ENCODE measurements at places on chromosomes 3 and 15. TPM values are rescaled to one million over a fixed set of nuclear protein-coding genes. Genes with fewer than 3 reads are reported as not detected.

DNA sequence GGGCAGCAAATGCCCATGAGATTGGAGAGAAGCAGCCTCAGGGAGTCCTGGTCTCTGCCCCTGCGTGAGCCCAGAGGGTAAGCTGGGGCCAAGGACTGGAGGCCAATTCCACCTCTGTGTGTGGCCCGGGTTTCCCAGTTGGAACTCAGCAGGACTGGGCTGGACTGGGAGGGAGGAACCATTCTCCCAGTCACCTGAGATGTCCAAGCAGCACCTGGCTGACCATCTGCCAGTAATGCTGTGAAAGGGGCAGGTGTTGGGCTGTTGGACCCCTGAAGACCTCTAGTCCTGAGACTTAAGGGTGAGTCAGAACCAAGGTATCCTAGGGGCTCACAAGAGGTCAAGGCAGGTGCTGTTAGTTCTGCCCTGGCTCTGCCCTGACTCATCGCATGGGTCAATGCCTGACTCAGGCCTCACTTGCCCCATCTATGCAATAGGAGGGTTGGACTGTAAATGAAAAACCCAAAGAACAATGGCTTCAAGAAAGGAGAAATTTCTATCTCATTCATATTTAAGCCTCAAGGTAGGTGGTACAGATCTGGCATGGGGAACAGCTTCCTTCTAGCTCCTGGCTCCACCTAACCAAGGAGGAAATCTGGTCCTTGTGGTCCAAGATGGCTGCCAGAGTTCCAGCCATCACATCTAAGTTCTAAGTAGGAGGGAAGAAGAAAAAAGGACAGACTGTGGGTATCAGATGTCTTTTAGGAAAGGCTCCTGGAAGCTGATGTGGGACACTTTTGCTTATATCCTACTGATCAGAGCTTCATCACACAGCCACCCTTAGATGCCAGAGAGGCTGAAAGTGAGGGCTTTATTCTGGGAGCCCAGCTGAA lies 111.3 kb downstream of the FBLN2 start:
- no peaks in the 10 kb centered on the region for H3K36me3 ChIP-seq
- H3K4me1 ChIP-seq: no peaks in the 10 kb centered on the region
- no peak for DNase-seq
- no peak overlapping the region for H3K4me3 ChIP-seq
- no peaks in the 10 kb centered on the region for H3K27me3 ChIP-seq

- H3K36me3 ChIP-seq: no peaks in the 10 kb centered on the region
- H3K27ac ChIP-seq: no peak overlapping the region
- H3K4me1 ChIP-seq: no peaks in the 10 kb centered on the region
- DNase-seq: no peak
- H3K4me3 ChIP-seq: no peak overlapping the region
- H3K27me3 ChIP-seq: no peaks in the 10 kb centered on the region
Observed at GRCh38 chr3:149833241-149833640, 20.2 kb downstream of the RNF13 start.

DNA sequence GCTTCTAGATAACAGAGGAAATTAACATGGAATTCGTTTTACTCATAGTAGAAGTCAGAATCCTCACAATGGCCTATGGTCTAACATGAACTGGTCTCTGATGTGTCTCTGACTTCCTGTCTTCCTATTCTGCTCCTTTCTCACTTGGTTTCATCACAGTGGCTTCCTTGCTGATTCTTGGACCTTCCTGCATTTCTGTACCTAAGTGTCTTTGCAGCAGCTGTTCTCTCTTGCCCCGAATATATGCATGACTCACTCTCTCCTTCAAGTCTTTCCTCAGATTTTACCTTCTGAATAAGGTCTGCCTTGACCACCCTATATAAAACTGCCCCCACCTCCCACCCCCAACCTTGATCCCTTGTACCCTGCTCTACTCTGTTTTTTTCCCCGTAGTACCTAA lies 14.1 kb downstream of the ARL13B start:
- DNase-seq: no peak
- no peak overlapping the region for H3K27ac ChIP-seq
- no peaks in the 10 kb centered on the region for H3K27me3 ChIP-seq
- H3K4me3 ChIP-seq: no peak overlapping the region
- no peaks in the 10 kb centered on the region for H3K36me3 ChIP-seq

MTMR10 gene
- total RNA-seq: 34.2 TPM

DNA sequence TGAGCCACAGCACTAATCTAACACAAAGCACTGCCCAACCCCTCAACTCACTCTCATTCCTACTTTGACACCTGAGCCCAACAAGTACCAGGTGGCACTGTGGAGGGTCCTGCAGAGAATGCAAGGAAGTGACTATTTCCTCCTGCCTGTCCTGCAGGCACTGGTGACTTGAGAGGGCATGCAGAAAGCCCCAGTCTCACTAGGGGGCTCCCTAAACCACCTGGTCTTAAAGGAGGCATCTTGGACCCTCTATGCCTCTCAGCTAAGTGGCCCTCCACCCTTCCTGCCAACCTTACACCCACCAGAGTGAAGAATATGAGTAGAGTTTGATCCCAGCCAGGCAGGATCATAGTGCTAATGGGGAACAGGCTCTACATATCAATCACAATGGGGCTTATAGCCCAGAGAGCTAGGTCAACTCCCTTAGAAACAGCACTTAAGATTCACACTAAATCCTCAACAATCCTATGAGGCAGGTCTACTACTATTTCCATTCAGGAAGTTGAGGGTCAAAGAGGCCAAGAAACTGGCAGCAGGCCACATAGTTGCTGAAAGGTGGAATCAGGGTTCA lies 15.2 kb downstream of the TRAIP start:
- no peak for DNase-seq
- no peaks in the 10 kb centered on the region for H3K36me3 ChIP-seq
- no peak overlapping the region for H3K27ac ChIP-seq
- H3K27me3 ChIP-seq: no peaks in the 10 kb centered on the region
- no peak overlapping the region for H3K4me3 ChIP-seq
- H3K4me1 ChIP-seq: no peaks in the 10 kb centered on the region

SV2B gene
- 0.26 TPM for total RNA-seq

- no peak for DNase-seq
- no peak overlapping the region for H3K27ac ChIP-seq
- H3K27me3 ChIP-seq: no peaks in the 10 kb centered on the region
- no peaks in the 10 kb centered on the region for H3K36me3 ChIP-seq
- H3K4me3 ChIP-seq: no peak overlapping the region
Observed at GRCh38 chr15:70636540-70637165, 126.7 kb downstream of the UACA start.

CA12 gene
- 7.7 TPM for total RNA-seq

DNA sequence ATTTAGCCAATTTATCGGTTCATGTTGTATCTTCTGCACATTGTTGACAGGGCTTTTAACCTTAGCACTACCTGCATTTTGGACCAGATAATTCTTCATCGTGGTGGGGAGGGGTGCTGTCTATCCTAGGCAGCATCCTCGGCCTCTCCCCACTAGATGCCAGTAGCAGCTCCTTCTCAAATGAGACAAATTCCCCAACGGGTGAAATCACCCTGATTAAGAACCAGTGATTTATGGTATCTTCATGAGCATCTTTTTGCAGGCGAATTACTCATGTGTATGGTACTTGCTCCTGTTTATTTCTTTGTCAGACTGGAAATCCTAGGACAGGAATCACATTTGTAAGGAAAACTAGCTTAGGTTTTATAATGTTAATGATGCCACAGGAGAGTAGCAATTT lies 68.0 kb downstream of the C3orf70 start:
- peak overlapping the region; percentile 44 for H3K27ac ChIP-seq
- DNase-seq: no peak
- H3K4me3 ChIP-seq: no peak overlapping the region
- H3K27me3 ChIP-seq: no peaks in the 10 kb centered on the region
- no peaks in the 10 kb centered on the region for H3K36me3 ChIP-seq
- H3K4me1 ChIP-seq: peaks cover 3% of the 10 kb centered on the region

DNA sequence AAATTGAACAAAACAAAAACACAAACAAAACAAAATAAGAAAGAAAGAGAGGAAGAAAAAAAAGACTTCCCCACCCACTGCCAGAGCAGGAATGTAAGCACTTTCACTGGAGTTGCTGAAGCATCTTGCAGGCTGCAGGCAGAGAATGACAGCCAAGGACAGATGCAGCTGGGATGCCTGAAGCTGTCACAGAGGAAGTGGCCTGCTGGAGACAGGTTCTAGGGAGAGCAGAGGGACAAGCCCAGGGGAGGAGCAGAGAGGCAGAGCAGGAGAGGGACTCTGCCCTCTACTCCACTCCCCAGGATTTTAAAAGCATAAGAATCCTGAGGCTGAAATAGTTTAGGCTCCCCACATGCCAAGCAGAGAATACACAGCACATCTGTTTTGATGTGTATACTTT lies 326.2 kb downstream of the TUSC7 start:
- H3K27me3 ChIP-seq: no peaks in the 10 kb centered on the region
- no peak for DNase-seq
- no peaks in the 10 kb centered on the region for H3K36me3 ChIP-seq
- no peak overlapping the region for H3K4me3 ChIP-seq
- H3K27ac ChIP-seq: no peak overlapping the region

OSTN gene
- 0.28 TPM for total RNA-seq

GRCh38 chr15:89443581-89443980 lies 52.8 kb downstream of the RHCG start:
- no peaks in the 10 kb centered on the region for H3K27me3 ChIP-seq
- no peak overlapping the region for H3K27ac ChIP-seq
- H3K4me1 ChIP-seq: no peaks in the 10 kb centered on the region

- H3K4me1 ChIP-seq: peaks cover 5% of the 10 kb centered on the region
- H3K27me3 ChIP-seq: no peaks in the 10 kb centered on the region
- peak overlapping the region; percentile 46 for H3K4me3 ChIP-seq
- H3K36me3 ChIP-seq: no peaks in the 10 kb centered on the region
- DNase-seq: no peak
Observed at GRCh38 chr3:114384558-114384903, 90.7 kb downstream of the TIGIT start.

DNA sequence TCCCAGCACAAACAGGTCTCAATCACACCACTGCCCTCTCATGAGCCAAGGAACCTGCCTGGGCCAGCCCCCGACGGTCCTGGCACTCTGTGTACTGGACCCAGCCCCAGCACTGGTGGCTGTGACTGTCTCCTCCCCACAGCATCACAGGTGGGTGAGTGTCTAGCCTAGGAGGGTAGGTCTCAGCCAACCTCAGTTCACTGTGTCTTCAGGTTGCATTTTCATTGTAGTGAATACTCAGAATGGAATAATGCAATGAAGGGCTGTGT lies 163.4 kb upstream of the NSMCE3 start:
- H3K27me3 ChIP-seq: no peaks in the 10 kb centered on the region
- H3K36me3 ChIP-seq: no peaks in the 10 kb centered on the region
- no peak overlapping the region for H3K4me3 ChIP-seq
- no peak for DNase-seq
- H3K27ac ChIP-seq: no peak overlapping the region

DNA sequence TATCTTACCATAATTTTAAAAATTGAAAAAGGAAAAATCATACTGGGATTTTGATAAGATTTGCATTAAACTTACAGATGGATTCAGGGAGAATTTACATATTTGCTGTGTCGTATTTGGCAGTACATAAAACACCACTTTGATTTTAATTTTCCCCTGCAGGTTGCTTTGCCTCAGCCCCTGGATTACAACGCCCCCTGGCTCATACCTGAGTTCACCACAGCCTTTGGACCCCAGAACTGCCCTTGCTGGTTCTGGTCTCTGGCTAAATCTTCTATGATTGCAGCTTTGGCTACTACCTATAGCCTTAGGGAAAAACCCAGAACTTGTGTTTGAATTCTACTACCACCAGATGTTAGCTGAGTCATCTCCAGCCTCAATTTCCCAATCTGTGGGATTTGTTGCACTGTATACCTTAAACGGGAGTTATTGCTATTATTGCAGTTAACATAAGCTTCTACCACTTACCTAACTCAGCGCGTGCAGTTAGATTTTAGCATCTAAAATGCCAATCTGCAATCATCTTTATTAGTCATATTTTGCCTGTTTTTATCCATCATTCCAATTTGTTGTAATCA lies 315.7 kb upstream of the GADL1 start:
- no peak for DNase-seq
- no peaks in the 10 kb centered on the region for H3K36me3 ChIP-seq
- H3K27me3 ChIP-seq: no peaks in the 10 kb centered on the region
- H3K27ac ChIP-seq: no peak overlapping the region

DNA sequence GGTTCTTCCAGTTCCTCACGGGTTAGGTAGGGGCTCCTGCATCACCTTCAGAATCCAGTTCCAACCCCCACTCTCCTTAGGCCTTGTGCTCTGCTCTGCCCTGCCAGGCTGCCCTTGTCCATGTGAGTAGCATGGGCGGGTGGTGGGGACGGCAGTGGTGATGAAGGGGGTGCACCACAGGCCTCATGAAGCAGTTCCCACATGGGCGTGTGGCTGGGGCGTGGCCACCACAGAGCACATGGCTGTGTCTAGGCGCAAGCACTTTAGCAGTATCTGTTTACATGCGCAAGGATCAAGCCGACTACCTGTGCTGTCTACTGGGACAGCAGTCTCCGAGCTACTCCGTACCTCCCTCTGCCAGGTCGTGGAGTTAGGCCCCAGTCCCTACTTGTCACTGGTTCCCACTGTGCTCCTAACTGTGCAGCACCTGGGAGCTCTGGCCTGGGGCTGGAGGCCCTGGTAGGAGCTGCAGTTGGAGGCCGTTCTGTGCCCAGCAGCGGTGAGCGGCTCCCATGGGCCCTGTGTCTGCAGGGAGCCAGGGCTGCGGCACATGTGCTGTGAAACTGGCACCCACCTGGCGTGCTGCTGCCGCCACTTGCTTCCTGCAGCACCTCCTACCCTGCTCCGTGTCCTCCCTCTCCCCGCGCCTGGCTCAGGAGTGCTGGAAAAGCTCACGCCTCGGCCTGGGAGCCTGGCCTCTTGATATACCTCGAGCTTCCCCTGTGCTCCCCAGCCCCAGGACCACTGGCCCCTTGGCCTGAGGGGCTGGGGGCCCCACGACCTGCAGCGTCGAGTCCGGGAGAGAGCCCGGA lies 53.5 kb downstream of the PLXNA1 start:
- no peaks in the 10 kb centered on the region for H3K4me1 ChIP-seq
- no peaks in the 10 kb centered on the region for H3K27me3 ChIP-seq
- H3K36me3 ChIP-seq: no peaks in the 10 kb centered on the region
- no peak for DNase-seq
- H3K27ac ChIP-seq: no peak overlapping the region

- no peaks in the 10 kb centered on the region for H3K4me1 ChIP-seq
- no peak overlapping the region for H3K27ac ChIP-seq
- DNase-seq: no peak
- no peaks in the 10 kb centered on the region for H3K36me3 ChIP-seq
Observed at GRCh38 chr3:153429821-153430220, 267.8 kb downstream of the RAP2B start.

DNA sequence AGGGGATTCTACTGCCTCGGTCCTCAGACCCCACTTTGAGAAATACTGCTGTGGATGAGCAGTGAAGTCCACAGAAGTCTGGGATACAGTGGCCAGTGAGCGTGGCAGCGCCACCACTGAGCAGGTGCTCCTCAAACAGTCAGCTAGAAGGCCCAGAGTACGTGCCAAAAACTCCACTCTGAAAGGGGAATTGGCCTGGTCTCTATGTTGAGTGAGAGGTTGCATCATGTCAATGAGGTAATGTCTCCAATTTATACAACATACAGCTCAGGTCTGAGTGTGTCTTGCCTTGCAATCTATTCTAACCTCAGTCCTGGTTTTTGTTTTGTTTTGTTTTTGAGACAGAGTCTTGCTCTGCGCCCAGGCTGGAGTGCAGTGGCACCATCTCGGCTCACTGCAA lies 53.3 kb upstream of the ETV5 start:
- DNase-seq: no peak
- H3K36me3 ChIP-seq: no peaks in the 10 kb centered on the region
- H3K27me3 ChIP-seq: no peaks in the 10 kb centered on the region
- H3K4me3 ChIP-seq: no peak overlapping the region
- no peak overlapping the region for H3K27ac ChIP-seq
- no peaks in the 10 kb centered on the region for H3K4me1 ChIP-seq

Measured in uterus (tissue), 4 donors.